ENCODE measurements at places on chromosomes 2 and 18. TPM values are rescaled to one million over a fixed set of nuclear protein-coding genes. Genes with fewer than 3 reads are reported as not detected.

Gene CAPN14
- total RNA-seq, result not detected

- DNase-seq, result no peak
Measured at GRCh38 chr2:63665846-63666475, 77.2 kb downstream of the MDH1 start.

- no peak for DNase-seq
Measured at GRCh38 chr18:43661570-43661969, 384.3 kb upstream of the SYT4 start.

GRCh38 chr2:2840681-2841300 is 509.7 kb upstream of the MYT1L start:
- no peak for DNase-seq

Gene ANKRD30B
- not detected for total RNA-seq

- DNase-seq, result no peak
Measured at GRCh38 chr18:61531182-61531581, 198.0 kb downstream of the CDH20 start.

- DNase-seq, result no peak
Measured at GRCh38 chr2:201157694-201158093, 25.2 kb upstream of the CASP10 start.

GRCh38 chr18:25915907-25916306 is 174.5 kb downstream of the SS18 start:
- DNase-seq, result no peak

DNA sequence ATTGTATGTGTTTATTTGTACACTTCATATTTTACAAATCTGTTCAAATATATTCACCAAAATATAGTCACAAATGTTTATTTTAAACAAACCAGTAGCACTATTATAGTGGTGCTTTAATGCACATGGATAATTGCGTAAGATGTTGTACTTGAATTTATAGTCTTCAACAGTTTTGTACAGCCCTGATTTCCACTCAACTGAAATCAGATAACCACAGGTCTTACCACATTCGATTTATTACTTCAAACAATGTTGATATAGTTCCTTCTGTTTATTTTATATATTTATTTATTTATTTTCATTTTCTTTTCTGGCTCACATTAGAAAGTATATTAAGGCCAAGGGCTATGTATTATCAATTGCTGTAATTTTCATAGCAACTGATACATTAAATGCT is 99.4 kb upstream of the ZNF804A start:
- no peak for DNase-seq

GRCh38 chr2:144424559-144425240 is 95.2 kb downstream of the ZEB2 start:
- DNase-seq, result no peak

Gene NEU2
- total RNA-seq, result not detected

DNA sequence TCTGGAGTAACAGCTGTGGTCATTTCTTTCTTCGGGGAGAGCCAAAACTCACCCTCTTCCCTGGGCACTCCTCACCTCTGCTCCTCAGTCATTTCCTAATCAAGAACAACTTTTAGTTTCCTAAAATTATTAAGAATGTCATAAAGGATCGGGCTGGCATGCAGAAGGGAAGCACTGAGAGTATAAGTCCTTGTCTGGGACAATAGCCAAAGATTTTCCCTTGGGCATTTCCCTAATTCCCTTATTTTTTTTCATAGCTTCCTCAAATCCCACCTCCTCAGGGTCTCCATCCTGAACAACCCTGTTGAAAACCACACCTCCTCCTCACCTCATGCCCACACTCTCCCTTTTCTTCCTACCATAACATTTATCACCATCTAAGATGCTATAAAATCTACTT is 115.0 kb downstream of the MREG start:
- no peak for DNase-seq

Gene SPATA3
- total RNA-seq, result not detected

DNA sequence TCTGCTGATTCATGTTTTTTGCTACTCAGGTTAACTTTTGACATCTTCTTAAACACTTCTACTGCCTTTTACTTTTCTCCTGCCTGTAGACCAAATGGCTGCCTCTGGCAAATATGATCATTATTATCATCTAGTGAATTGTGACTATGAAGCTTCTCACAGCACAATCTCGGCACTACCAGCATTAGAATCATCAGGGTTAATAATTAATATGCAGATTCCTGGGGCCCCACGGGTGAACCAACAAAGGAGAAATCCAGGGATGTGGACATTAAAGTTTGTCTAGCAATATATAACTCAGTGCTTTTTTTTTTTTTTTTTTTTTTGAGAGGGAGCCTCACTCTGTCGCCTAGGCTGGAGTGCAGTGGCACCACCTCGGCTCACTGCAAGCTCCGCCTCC is 136.1 kb downstream of the SPOPL start:
- no peak for DNase-seq

DNA sequence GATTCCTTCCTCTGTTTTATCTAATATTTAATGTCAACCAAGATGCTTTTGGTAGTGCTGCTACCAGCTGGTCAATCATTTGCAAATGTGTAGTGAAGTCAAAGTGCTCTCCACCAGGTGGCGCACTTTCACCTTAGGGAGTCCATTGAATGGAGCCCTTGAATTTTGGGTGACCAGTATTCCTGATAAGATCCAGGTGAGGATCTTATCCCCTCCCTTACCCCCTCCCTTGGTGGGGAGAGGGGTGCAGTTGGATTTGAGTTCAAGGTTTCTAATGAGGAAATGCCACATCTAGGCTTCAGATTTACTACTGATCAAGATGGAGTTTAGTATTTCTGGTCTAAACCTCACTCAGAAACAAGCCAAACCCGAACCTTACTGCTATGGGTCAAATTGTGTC is 12.0 kb upstream of the E2F6 start:
- DNase-seq, result peak; percentile 99

Gene SLC19A3
- 150 TPM for total RNA-seq

Measured in omental fat pad (tissue), 4 donors.